Cardiac muscle cell (in vitro differentiated cells and primary cell): ENCODE measurements at places on chromosomes 4 and X. TPM values are rescaled to one million over a fixed set of nuclear protein-coding genes. Genes with fewer than 3 reads are reported as not detected.

DNA sequence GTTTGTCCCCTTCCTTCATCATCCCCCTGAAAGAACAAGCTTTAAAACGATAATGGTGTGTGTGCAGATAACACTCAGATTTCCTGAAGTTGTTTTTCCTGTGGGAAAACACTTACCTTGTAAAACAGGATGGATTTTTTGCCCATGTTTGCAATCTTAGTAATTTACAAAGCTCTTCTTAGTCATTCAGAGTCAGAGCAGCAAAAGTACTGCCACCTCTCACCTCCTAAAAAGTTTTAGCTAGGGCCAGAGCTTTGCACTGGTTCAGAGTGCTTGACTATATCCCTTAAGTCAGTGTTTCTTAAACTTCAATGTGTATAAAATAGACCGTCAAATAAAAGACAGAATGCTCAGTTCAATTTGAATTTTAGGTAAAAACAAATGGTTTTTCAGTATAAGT is 62.3 kb downstream of the NKX6-1 start:
- H3K4me1 ChIP-seq = no peaks in the 10 kb centered on the region
- H3K27me3 ChIP-seq = peaks cover 10% of the 10 kb centered on the region
- no peak overlapping the region for H3K27ac ChIP-seq
- DNase-seq = no peak
- H3K4me3 ChIP-seq = no peak overlapping the region

GRCh38 chr4:4418676-4419390 is 31.9 kb downstream of the NSG1 start:
- H3K36me3 ChIP-seq = peaks cover 17% of the 10 kb centered on the region
- DNase-seq = no peak
- no peaks in the 10 kb centered on the region for H3K27me3 ChIP-seq
- H3K27ac ChIP-seq = no peak overlapping the region
- H3K4me3 ChIP-seq = no peak overlapping the region
- no peaks in the 10 kb centered on the region for H3K4me1 ChIP-seq

DNA sequence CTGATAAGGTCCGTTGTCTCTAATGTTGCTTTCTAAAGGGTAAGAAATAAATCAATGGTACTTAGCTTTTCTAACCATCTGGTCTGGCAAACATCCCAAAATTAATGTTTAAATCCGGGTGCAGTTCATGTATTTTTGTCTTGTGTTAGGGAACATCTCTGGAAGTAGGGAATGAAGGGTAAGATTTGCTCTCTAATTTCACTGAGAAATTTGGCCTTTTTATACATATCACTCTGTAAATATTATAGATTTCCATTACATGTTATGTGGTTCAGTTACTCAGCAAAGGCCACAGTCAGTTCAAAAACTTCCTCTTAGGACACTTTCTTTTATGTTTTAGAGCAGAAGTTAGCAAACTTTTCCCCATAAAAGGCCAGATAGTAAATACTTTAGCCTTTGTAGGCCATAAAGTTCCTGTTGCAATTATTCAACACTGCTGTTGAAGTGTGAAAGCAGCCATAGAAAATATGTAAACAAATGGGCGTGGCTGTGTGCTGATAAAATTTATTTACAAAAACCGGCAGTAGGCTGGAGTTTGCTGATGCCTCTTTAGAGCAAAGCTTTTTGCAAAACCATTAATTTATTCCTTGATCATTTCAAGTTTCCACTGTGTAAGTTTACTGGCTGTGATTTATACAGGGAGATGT is 218.1 kb downstream of the ANTXR2 start:
- no peaks in the 10 kb centered on the region for H3K27me3 ChIP-seq
- H3K4me3 ChIP-seq = no peak overlapping the region
- H3K4me1 ChIP-seq = no peaks in the 10 kb centered on the region
- H3K27ac ChIP-seq = no peak overlapping the region
- H3K36me3 ChIP-seq = no peaks in the 10 kb centered on the region

DNA sequence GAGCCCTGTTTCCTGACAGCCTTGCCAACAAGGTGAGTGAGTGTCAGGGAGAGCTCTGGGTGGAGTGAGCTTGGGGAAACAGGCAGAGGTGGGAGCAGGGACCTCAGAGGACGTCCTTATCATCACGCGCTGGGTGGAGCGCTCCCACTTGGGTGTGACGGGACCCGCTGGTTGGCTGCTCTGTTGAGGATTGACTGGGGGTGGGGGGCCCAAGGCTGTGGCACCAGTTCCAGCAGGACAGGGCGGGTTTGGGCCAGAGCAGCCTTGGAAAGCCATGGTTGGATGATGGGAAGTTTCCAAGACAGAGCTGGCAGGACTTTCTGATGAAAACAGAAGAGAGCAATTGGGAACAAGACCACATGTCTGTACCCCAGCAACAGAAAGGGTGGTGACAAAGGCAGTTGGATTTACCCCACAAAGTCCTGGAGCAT is 3.0 kb upstream of the PCGF3 start:
- no peak overlapping the region for H3K27ac ChIP-seq
- DNase-seq = no peak
- H3K27me3 ChIP-seq = no peaks in the 10 kb centered on the region

DNA sequence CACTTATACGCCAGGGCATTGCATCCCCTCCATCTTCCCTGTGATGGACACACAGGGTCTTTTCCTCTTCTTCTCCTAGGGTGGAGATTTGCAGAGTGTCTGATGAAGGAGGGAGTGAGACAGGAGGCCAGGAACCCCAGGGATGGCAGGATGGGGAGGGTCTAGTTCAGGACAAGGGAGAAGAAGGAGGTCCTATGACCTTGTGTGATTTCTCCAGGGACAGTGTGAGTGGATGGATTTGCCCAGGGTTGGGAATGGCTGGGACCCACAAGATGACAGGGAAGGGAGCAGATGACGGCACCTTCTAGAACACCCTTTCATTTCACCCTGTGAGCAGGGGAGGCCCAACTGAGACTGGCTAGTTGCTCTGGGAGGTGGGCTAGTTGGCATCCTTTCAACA is 34.2 kb downstream of the CYTL1 start:
- no peaks in the 10 kb centered on the region for H3K4me1 ChIP-seq
- H3K4me3 ChIP-seq = no peak overlapping the region
- H3K36me3 ChIP-seq = no peaks in the 10 kb centered on the region
- no peak overlapping the region for H3K27ac ChIP-seq
- DNase-seq = no peak
- no peaks in the 10 kb centered on the region for H3K27me3 ChIP-seq

AVPR2 gene
- polyA plus RNA-seq = 0.11 TPM in 1 of 2 replicates, not detected in the other

SUPT20HL1 gene
- 0.61 TPM in 1 of 2 replicates, not detected in the other for polyA plus RNA-seq

APLN gene
- 1.1 TPM in 1 of 2 replicates, not detected in the other for polyA plus RNA-seq

MTNR1A gene
- polyA plus RNA-seq = 0.10 TPM in 1 of 2 replicates, not detected in the other

GRCh38 chr4:39427520-39428114 is 20.9 kb downstream of the KLB start:
- no peaks in the 10 kb centered on the region for H3K4me1 ChIP-seq
- H3K27ac ChIP-seq = no peak overlapping the region
- no peaks in the 10 kb centered on the region for H3K36me3 ChIP-seq
- no peaks in the 10 kb centered on the region for H3K27me3 ChIP-seq
- H3K4me3 ChIP-seq = no peak overlapping the region

- H3K36me3 ChIP-seq = peaks cover 50% of the 10 kb centered on the region
- H3K4me3 ChIP-seq = no peak overlapping the region
- no peaks in the 10 kb centered on the region for H3K27me3 ChIP-seq
- H3K27ac ChIP-seq = no peak overlapping the region
These were observed 37.6 kb downstream of the PKD2 start for GRCh38 chr4:88045021-88045420.

RLIM gene
- polyA plus RNA-seq = 10.6 and 13.4 TPM in 2 replicates

DNA sequence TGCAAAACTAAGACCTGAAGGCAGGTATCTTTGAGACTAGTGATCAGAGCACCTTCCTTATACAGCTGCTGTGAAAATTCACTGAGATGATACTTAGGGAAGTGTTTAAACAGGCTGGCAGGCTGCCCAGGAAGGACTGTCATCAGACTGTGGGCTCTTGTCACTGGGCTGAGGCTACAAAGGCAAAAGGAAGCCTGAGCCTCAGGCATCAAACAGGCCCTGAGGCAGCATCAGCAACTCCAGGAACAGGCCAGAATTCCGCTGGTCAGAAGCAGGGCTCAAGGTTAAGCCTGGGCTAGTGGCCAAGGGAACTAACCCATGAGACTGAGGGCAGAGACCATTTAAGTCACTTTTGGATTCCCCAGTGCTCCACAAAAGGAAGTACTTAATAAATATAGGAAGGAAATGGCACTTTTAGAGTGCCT is 12.8 kb downstream of the PJA1 start:
- DNase-seq = no peak
- H3K4me3 ChIP-seq = no peak overlapping the region
- H3K4me1 ChIP-seq = peaks cover 11% of the 10 kb centered on the region

DNA sequence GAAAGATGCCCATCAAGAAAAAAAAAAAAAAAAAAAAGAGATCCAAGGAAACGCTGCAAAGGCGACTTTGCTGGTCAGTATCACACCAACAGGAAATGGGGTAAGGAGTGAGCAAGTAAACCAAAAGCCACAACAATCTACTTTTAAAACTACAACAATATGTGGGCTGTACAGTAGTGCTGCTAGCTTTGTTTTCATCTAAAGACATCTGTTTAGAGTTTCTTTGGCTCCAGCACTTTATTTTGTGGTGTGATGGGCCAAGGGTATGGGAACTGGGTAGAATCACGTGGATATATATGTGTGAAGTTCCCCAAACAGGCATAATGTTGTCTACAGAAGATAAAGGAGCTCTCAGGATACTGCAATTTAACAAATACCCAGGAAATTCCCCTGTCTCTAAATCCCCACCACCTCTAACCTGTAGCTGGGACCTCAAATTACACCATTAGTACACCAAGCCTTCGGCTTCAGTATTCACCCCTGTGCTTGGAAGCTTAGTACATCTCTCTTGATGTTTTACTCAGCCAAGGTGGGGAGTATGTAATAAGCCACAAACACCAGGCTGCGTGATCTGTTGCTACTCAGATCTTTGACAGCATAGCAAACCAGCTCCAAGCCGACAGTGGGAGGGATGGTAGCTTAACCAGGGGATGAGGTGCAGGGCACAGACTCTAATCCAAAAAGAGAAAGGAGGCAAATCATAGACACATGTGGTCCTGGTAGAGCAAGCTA is 207.9 kb downstream of the HS6ST2 start:
- H3K4me1 ChIP-seq = no peaks in the 10 kb centered on the region
- H3K4me3 ChIP-seq = no peak overlapping the region
- no peak overlapping the region for H3K27ac ChIP-seq
- no peaks in the 10 kb centered on the region for H3K27me3 ChIP-seq
- H3K36me3 ChIP-seq = no peaks in the 10 kb centered on the region

DNA sequence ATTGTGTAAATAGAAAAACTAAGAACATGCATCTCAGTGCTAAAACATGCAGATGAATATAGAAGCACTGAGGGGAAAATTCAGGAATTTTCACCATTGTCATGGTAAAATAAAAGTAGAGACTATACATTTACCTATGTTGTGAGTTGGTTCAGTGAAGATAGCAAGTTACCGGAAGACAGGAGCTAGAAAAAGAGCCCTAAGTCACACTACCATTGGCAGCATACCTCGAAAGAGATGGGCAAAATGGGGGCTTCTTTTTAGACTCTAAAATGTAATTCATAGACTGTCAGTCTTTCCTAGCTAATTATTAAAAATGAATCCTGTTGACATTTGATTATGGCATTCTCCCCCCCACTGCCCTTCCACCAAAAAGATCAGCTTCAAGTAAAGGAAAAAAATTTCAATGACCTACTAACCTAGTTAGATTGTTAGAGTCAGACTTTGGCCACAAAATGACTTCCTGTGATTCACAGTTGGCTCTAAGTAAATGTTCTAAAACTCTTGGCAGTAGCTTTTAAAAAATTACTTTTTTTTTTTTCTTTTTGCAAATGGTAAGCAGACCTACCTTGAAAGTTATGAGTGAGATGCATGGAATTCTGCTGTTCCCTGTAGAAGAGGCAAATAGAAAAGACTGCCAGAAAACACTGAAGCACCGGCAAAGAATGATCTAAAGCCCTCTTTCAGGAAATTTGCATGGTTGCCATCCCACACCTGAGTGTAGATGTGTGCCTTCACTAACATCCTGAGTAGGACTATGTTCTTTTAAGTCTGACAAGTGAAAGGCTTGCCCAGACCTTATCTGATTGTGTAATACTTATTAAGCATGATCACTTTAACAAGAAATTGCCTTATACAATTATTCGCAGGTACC is 26.4 kb upstream of the ARSJ start:
- no peak for DNase-seq
- H3K4me3 ChIP-seq = no peak overlapping the region
- no peak overlapping the region for H3K27ac ChIP-seq
- no peaks in the 10 kb centered on the region for H3K27me3 ChIP-seq
- no peaks in the 10 kb centered on the region for H3K4me1 ChIP-seq

TRPC3 gene
- 46.8 and 48.7 TPM in 2 replicates for polyA plus RNA-seq

GRCh38 chr4:31366041-31366440 is 645.9 kb downstream of the PCDH7 start:
- no peak overlapping the region for H3K27ac ChIP-seq
- H3K36me3 ChIP-seq = no peaks in the 10 kb centered on the region
- H3K27me3 ChIP-seq = no peaks in the 10 kb centered on the region
- H3K4me1 ChIP-seq = no peaks in the 10 kb centered on the region
